ENCODE measurements at places on chromosomes 4 and X. TPM values are rescaled to one million over a fixed set of nuclear protein-coding genes. Genes with fewer than 3 reads are reported as not detected.
A peak's percentile ranks its signal among the peaks of the same experiment; 100 is the strongest.

The HTN3 gene
- not detected for total RNA-seq

The FHDC1 gene
- total RNA-seq = 12.4 TPM

The HERC5 gene
- total RNA-seq = 8.2 TPM

The FDCSP gene
- not detected for total RNA-seq

The CT45A2 gene
- total RNA-seq = not detected

The GPR34 gene
- 8.9 TPM for total RNA-seq

The CYTL1 gene
- total RNA-seq = 1.3 TPM

The MAGEA2B gene
- total RNA-seq = not detected

GRCh38 chr4:1743551-1743950 is 22.2 kb downstream of the TACC3 start:
- no peak for DNase-seq

DNA sequence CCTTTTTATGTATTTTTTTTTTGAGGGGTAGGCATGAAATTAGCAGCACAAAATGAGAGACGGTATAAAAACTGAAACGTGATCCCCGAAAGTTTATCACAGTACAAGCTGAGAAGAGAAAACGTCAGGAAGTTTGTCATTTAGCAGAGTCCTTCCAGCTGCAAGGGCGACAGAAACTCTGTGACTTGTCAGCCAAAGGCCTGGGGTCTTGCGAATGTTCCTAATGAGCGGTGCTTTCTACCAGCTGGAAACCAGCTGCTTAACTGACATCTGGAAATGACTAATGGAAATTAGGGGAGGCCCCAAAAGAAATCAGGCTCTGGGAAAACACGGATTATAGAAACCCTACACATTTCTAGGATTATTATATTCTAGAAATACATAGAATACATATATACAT is 66.5 kb downstream of the CHRNA9 start:
- DNase-seq = no peak

DNA sequence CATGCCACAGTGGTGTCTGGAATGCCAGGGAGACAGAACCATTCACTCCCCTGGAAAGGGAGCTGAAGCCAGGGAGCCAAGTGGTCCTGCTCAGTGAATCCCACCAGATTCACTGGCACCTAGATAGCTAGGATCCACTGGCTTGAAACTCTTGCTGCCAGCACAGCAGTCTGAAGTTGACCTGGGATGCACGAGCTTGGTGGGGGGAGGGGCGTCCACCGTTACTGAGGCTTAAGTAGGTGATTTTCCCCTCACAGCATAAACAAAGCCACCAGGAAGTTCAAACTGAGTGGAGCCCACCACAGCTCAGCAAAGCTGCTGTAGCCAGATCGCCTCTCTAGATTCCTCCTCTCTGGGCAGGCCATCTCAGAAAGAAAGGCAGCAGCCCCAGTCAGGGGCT is 413.3 kb downstream of the PRDM5 start:
- no peak for DNase-seq

DNA sequence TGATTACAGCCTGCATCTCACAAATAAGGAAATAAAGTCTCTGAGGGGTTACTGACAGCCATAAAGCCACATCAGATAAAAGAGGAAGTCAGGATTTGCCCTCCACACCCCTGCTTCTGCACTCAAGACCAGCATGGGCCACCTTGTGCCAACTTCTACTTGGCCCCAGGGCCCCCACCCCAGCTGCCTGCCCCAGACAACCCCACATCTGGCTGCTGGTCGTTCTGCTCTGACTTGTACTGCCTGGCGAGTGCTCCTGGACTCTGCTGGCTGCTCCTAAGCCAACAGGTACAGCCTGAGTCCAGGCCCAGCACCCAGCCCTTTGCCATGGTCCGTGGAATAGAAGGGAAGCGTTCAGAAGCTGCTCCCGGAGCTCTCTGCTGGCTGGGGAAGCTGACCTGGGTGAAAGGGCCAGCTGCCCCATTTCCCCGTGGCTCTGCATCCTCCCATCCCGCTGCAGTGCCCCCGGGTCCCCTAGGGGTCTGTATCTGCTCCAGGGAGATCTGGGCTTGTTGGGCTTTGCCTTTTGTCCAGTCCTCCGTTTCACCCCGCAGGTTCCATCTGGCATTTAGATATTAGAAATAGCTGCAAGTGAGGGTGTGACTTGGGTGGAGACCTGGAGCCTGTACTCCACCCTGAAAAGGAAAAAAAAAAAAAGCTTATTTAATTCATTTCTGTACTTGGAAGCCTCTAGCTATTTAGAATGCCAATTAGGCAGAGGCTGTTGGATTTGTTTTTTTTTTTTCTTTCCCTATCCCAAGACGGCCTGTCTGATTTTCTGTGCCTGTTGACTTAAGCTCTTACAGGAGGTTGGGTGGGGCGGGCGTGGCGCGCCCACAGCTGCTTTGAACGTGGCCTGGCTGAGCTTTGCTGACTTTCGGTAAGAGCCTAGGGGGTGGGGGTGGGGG is 194.7 kb downstream of the PTTG2 start:
- DNase-seq = peak; percentile 55

GRCh38 chrX:106972896-106973295 is 27.1 kb downstream of the MORC4 start:
- DNase-seq = no peak

DNA sequence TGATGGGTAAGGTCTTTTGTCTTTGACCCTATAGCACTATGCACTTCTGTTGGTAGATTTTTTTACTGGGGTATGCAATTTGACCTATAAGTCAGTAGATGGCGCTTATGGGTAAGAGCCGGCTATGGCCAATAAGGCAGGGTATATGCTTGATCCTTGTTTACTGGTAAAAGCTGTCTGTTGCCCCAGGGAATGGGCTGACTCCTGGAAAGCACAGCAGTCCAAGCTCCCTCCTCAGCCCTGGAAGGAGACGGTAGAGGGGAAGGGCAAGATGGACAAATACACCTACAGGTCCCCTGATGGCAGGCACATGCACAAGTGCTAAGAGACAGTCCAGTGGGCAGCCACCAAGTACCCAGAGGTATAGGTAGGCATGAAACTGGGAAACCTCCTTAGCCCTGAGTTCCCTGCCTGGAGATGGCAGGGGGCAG is 63.7 kb downstream of the ADAMTS3 start:
- DNase-seq = peak; percentile 13

GRCh38 chr4:173332021-173332487 is 2.1 kb downstream of the HMGB2 start:
- no peak for DNase-seq

DNA sequence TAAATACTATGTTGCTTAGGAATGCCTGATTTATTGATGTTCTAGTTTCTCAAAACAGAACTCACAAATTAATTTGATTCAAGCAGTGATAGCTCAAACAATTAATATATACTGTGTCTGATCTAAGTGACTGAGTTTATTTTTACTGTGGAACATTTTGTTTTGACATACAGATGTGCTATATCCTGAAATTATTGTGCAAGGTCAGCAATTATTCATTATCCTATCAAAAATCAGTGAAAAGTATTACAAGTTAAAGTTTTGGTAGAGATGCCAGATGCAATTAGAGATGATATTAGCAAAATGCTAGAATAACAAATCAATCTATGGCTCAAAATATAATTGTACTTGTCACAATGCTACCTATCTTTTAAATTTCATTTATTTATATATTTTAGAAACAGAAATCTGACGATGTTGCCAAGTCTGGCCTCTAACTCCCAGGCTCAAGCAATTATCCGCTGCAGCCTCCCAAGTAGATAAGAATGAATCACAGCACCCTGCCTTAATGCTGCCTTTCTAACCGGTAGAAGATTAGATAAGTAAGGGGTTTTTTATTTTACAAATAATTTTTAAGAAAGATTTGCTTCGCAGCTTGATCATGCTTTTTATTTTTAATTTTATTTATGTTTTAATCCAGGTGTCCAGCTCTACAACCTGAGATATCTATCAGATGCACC is 825.5 kb upstream of the NDST4 start:
- no peak for DNase-seq

DNA sequence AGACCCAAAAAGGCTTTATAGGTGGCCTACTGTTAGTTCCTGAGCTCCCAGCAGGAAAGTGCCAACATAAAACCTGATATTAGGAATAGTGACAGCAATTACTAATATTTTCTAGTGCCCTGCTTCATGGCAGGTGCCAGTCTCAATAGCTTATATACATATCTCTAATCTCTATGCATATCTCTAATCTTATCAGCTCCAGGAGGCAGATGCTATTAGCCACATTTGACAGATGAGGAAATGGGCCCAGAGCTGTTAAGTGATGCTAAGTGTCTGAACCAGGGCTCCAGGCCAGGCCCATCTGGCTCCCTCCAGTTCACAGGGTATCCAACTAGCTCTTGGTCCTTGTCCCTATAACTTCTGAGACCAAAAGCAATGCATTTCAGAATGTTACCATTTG is 142.5 kb downstream of the CHIC2 start:
- no peak for DNase-seq

DNA sequence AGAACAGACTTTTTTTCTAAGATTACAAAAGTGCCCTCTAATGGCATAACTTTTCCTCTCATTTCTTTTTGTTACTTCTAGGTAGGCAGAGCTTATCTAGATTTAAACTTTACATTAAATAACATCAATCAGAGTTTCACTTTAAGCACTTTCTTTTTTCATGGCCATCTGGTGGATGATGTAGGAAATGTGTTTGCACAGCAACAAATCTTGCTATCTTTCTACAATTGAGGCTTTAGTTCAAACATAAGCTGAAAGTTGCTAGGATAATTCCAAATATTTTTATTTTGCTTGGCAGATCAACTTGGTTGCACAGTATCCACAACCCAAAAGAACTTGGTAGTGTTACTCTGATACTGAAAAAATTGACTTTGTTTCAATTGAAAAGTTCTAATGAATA is 22.0 kb downstream of the NDNF start:
- no peak for DNase-seq

GRCh38 chrX:27435031-27435430 is 28.1 kb downstream of the PPP4R3C start:
- no peak for DNase-seq

- DNase-seq = no peak
Measured at GRCh38 chr4:86890790-86891189, 1.4 kb downstream of the C4orf36 start.

GRCh38 chrX:20382082-20382481 is 115.4 kb upstream of the RPS6KA3 start:
- no peak for DNase-seq

GRCh38 chr4:71832049-71832448 is 48.2 kb upstream of the GC start:
- no peak for DNase-seq

GRCh38 chrX:4905576-4905975 is 1192.1 kb upstream of the PRKX start:
- no peak for DNase-seq

DNA sequence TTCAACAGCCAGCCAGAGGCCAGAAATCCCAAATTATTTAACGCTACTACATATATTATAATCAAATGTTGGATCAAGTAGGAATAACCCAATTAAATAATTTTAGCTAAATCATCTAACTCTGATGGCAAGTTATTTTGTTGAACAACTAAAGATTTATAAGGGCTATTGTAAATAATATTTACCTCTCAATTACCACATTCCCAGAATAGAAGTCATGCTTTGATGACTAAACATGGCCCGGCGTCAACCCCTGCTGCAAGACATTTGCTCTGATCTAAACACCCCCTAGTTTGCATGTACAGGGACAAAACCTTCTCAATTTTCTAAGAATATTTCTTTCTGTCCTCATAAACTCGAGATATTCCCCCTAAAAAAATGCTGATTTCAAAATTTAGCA is 14.2 kb downstream of the VEGFC start:
- no peak for DNase-seq

- no peak for DNase-seq
Measured at GRCh38 chr4:8110071-8110986, 48.3 kb downstream of the ABLIM2 start.

DNA sequence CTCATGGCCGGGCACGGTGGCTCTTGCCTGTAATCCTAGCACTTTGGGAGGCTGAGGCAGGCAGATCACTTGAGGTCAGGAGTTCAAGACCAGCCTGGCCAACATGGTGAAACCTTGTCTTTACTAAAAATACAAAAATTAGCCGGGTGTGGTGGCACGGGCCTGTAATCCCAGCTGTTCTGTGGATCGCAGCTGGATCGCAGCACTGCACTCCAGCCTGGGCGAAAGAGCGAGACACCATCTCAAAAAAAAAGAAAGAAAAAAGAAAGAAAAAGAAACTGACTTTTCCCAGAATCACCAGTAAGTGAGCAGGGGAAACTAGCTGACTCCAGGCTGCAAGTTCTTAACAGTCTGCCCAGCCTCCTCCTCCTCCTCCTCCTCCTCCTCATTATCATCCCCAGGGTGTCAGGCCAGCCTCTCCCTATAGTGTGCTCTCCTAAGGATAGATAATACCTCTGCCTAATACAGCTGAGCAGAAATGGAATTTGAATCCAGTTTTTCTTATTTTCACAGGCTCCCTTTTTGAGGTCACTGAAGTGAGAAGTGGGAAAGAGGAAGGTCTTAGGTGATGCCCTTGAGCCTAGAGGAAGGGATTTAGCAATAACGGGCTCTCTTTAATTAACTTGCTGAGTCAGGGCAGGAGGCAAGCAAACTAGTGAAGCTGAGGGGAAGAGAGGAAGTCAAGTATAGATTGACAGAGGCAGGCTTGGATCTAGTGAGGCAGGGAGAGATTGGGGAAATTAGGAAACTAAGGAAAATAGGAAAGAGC is 11.8 kb upstream of the ELF2 start:
- no peak for DNase-seq

DNA sequence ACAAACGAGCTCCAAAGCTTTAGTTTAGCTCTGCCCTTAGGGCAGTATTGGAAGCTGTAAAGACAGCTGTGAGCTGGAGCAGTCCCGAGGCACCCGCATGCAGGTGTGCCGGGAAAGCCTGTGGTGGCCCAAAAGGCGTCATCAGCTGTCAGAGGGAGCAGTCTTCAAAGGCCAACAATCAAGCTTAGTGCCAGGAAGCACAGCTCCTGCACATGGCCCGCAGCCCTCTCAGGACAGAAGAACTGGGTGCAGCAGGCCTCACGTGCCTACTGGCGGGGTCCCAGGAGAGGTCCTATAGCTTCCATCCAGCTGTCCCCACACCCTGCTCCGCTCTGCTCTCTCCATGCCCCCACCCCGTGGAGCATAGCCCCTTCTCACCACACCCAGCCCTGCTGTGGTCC is 92.2 kb upstream of the TRIM2 start:
- DNase-seq = no peak

DNA sequence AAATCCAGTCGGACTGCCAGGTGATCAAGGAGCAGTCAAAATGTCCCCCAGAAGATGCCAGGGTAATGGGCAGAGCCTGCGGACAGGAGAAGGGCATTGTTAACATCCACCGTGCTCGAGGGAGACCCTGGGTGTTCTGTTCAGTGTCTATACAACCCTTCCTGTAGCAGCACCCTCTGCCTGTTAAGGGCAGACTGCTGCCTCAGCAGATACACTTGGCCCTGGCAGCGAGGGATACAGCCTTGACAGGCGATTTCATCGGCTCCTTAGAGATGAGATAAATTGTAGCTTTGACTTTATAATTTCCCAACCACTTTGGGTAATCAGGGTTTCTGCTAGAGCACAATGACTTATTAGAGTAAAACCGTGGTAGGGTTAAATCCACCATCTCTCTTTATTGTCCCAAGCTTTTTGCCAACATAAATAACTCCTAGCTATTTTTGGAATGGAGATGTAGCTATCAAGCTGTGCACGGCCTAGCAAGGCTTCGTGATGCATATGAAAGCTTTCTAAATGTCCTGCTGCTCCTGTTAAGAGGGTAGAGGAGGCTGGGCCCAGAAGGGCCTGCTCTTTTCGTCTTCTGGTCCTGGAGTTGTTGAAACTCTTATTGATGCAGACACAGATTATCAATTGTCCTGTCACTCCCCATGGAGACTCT is 195.9 kb downstream of the CPEB2 start:
- DNase-seq = no peak

- no peak for DNase-seq
Measured at GRCh38 chr4:177696438-177696966, 254.3 kb upstream of the AGA start.

Data from thyroid gland (tissue), 4 donors.